ENCODE measurements at places on chromosomes 11 and 22.
A peak's percentile ranks its signal among the peaks of the same experiment; 100 is the strongest.

- no peak for DNase-seq
Measured at GRCh38 chr11:70913715-70914231, 338.6 kb downstream of the SHANK2 start.

GRCh38 chr11:74267014-74267413 is 44.4 kb downstream of the P4HA3 start:
- no peak for DNase-seq

- peak; percentile 29 for DNase-seq
Measured at GRCh38 chr11:43687120-43687791, 6.7 kb downstream of the HSD17B12 start.

DNA sequence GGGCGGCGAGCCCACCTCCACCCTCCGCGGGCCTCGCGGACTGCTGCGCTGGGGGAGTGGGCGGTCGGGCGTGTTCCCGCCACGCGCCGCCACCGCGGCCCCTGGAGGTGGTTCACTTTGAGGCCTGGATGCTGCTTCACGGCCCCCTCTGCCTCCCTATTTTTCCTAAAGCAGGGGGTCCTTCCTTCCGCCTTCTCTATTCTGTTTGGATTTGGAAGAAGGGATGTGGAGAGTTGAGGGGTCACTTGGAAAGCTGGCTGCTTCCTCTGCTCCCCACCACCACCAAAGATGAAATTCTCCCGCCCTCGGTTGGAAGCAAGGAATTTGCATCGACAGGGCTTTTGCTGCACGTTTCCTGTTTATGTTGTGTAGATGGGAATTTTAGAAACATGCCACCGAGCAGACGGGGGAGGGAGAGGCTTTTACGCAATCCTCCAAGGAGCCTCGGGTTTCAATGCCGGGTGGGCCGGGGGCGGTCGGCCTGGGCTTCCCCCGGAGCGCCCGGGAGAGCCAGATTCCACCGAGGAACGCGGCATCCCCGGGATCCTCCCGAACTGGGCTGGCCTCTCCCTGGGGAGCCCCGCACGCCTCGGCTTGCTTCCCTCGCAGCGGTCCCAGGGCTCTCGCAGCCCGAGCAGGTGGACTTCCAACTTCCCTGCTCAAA is 403 bp upstream of the SBF2 start:
- peak; percentile 68 for DNase-seq

DNA sequence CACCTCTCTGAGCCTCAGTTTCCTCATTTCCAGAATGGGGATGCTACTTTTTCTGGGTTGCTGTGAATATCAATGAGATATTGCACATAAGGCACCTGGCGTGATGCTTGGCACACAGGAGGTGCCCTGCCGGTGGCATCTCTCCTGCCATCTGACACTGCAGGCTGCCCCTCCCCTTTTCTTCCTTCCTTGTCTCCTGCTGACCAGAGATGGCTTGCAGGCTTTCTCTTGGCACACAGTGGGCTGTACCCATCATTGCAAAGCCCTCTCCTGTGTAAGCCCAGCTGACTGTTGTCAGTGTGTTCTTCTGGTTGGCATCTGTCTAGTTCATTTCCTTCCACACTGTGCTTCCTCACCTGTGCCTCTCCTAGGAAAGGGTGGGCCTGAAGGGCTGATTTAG is 91.7 kb downstream of the MYO18B start:
- DNase-seq, result no peak

- no peak for DNase-seq
Measured at GRCh38 chr11:127461241-127462064, 460.9 kb upstream of the KIRREL3 start.

DNA sequence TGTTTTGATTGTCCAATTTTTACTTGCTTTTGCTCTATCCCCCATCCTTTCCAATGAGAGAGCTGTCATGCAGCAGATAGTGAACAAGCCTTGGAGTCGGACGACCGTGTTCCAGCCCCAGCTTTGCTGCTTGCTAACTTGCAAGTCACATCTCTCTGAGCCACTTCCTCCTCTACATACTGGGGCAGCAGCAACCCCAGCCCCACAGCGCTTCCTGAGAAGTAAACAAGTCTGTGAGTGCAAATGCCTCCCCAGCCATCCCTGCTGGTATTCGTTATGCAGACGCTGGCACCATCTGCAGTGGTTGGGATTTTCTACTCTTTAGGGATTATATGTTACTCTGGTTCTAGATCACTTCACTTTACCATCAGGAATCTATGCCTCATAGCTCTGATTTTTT is 35.0 kb downstream of the TPBGL start:
- no peak for DNase-seq

DNA sequence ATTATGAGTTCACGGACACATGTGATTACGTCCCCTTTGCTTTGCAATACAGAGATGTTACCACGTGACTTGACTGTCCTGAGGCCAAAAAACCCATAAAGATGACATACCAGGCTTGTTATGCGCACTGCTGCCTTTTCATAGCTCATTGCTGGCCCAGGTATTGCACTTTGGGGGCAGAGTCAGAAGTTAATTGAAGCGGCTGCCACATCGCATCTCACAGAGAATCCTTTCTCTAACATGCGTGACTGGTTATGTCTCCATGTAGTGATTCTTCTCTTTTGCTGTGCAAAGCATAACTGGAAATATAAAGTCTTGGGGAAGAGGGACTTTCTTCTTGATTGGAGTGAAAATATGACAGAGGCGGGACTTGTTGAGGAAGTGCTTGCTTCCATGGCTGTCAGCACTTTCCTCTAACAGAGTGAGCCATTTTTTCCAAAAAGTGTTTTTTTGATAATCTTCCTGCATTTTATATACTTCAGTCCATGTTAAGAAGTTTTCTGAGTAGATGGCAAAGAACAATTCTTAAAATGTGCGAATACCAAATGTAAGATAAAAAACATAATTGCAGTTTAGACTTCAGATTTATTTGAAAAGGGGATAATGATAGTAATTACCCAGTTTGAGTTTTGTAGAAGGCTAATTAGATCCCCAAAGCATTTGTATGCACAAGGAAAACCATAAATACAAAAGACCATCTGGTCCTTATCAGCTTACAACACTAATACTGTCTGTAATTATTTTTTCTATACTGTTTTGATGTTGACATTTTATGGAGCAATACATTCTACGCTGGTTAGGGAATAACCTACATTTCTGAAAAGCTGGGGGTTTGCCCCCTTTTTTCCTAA is 324.6 kb upstream of the MTNR1B start:
- DNase-seq, result no peak

GRCh38 chr22:42591987-42592386 is 22.7 kb downstream of the POLDIP3 start:
- no peak for DNase-seq

DNA sequence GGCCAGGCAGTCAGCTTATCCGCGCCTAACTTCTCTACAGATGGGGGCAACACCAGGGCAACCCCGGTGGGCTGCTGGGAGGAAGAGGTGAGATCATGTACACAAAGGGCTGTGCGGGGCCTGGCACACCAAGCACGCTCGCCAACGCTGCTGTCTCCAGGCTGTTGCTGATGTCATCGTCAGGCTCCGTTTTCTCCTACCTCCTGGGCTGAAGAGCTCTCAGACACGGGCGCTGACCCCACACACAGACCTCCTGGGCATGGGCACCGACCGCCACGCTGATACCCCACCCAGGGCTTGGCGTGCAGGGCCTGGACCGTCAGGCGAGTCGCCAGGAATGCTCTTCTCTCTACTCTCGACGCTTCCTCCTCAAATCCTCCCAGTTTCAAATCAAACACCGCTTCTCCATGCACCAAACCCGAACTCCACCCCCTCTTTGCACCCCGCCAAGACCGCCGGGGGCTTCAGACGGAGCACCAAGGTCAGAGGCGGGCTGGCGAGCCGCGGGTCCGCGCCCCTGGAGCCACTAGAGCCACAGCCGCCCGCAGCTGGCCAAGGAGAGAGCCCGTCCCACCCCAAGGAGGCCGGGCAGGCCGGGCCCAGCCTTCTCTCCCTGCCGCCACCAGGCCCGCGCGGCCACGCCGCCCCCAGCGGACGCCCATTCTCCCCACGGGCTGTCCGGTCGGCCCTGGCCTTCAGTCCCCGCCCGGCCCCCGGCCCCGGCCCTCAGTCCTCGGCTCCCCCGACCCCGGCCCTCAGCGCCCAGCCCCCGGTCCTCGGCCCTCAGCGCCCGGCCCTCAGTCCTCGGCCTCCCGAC is 772 bp downstream of the SBF1 start:
- DNase-seq, result peak; percentile 84

GRCh38 chr22:23467721-23468294 is 112.3 kb downstream of the IGLL1 start:
- DNase-seq, result no peak

- no peak for DNase-seq
Measured at GRCh38 chr11:44993971-44994704, 43.5 kb upstream of the TP53I11 start.

DNA sequence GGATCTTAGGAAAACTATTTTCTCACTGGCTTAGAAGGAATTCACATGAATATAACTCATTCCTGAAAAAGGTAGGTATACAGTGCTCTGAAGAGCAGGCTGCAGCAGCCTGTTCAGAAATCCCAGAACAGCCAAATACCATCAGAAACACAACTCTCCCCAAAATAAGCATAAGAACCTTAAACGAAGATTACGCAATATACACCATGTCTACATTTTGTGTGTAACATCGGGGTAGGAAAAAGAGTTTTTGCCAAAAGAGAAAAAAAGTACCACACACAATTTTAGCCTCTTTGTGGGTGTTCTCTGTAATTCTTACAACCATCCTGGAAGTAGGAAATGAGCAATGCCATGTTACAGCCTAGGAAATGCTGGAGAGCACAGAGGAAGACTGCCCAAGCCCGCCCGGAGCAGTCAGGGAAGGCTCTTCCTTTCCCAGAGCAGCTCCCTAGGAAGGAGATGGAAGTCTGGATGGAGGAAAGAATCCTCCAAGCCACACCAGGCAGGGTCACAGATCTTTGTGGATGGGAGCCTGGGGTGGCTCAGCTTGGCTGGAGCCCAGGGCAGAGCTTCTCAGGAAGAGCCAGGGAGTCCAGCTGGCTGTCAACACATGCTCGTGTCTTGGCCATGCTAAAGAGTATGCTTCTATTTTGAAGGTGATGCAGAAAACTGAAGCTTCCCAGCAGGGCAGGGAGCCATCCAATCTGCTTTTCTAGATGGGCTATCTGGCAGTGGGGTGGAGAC is 49.7 kb upstream of the ARFGAP3 start:
- no peak for DNase-seq

DNA sequence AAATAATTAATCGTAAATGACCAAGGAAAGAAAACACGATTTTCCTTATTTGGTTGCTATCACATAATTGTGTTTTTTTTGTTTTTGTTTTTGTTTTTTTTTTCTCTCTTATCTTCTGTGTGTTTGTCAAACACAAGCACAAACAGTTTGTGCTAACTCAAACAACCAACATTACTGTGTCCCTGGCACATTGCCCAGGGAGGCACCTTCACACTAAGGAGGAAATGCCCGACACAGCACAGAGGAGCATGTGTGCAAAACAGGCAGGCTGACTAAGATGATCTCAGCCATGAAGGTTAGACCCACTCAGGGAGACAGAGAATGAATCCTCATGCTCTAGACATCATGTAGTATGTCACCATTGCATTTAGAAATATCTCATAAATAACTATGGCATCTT is 130.1 kb downstream of the SOX6 start:
- no peak for DNase-seq

- DNase-seq, result no peak
Measured at GRCh38 chr22:30514252-30514651, 8.8 kb upstream of the SEC14L4 start.

DNA sequence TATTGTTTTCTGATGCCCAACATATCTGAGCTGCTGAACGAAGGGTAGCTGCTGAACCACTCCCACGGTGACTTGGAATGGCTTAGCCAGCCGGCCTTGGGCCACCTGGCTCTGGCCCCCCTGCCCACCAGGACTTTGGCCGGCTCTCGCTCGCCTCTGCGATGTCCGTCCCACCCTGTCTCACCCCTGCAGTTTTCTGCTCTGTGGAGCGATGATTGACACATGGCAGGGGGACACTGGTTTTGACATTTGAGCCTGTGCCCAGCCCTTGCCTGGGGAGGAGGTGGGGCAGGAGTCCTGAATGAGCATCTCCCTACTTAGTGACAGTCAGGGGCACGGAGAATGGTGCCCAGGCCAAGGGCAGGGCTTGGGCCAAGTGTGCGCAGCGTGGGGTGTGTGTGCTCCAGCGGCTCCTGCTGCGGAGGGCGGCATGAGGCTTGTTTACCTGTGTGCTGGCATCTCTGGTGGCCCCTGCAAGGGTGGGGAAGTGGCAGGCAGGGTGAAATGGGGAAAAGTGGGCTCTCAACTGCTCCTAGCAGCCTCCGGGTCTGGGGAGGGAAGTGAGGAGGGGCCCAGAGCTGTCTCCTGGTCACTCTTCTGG is 15.7 kb upstream of the CDKN1C start:
- no peak for DNase-seq

DNA sequence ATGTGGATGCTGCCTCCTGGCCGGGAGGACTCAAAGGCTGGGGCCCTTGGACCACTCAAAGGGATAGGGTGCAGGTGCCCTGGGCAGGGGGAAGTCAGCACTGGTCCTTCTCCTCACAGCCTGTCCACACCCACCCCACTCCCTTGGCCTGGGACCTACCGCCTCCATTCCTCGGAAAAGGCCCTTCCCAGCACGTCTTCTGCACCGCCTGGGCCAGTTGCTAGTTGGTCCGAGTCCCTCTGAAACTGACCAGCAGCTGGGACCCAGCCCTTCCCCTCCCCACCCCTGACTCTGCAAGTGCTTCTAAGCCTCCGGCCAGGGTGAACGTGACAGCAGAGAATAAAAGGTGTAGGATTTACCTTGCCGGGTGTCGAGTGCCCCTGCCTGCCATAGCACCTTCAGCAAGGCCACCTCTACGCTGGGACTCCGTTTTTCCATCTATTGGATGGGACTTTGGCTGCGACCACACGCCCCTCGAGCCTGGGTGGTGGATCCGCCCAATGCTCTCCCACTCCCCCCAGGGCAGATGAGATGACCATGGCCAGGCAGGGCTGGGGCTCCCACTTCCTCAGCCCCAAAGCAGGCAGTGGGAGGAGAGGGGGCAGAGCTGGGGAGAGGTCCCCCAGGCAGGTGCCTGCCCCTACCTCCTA is 37.3 kb downstream of the OSBPL5 start:
- no peak for DNase-seq

DNA sequence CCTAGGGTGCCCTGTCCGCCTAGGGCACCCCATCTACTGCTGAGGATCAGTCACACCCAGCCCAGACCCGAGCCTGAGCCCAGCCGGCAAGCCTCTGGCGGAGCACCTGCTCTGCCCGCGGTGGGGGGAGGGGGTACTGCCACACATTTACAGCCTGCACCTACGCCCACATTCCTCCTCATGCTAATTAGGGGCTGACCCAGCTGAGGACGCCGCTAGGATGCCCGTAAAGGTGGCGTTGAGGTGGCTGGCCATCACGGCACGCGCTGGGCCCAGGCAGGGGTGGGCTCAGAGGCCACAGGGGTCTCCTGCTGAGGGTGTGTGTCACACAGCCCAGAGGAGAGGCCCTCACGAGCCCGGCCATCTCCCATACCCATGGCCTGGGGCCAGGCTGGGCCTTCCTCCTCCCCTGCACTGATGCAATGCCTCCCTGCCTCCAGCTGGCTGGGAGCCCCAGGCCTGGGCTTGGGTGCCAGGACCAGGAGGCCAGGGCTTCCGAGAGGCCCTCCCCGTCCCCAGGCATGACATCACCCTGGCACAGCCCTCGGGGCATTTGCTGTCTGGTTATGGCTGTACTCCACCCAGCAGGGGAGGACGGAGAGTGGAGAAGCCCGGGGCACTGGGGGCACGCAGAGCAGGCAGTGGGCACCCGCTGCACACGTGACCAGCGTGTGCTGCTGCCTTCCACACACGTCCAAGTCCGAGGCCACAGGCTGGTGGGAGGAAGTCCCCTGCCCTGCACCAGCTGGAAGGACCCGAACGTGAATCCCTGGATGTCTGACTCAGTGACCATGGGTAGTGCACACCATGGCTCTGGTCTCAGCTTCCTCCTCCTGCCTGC is 12.7 kb downstream of the DUSP8 start:
- peak; percentile 88 for DNase-seq

GRCh38 chr22:46590334-46590733 is 29.9 kb upstream of the GRAMD4 start:
- no peak for DNase-seq

GRCh38 chr22:32802237-32802765 is 796 bp downstream of the TIMP3 start:
- peak; percentile 50 for DNase-seq
